ENCODE measurements at places on chromosomes 2 and 18.

DNA sequence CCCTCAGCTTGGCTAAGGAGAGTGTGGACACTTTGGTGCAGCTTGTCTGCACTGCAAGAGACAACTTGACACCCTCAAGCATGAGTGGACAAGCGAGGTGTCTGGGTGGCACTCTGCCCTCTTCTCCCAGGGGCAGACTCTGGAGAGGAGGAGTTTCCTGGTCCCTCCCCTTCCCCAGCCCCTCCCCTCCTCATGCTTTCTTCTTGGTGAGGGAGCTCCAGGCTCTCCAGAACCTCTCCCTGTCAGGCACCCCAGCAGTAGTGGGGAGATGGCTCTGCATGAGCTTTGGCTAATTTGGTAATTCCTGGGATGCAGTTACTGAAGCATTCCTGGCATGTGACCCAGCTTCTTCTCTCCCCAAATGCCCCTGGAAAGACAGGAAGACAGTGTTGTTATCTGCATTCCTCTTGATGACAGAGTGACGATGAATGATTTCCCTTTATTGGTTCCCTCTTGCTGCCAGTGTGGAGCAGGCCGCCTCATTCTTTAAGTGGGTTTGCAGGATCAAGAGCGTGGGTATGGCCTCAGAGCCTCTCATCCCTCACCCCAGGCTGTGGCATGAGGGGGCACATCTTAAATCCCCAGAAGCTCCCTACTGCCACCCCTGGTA is 89.2 kb downstream of the STPG4 start:
- DNase-seq, result no peak

DNA sequence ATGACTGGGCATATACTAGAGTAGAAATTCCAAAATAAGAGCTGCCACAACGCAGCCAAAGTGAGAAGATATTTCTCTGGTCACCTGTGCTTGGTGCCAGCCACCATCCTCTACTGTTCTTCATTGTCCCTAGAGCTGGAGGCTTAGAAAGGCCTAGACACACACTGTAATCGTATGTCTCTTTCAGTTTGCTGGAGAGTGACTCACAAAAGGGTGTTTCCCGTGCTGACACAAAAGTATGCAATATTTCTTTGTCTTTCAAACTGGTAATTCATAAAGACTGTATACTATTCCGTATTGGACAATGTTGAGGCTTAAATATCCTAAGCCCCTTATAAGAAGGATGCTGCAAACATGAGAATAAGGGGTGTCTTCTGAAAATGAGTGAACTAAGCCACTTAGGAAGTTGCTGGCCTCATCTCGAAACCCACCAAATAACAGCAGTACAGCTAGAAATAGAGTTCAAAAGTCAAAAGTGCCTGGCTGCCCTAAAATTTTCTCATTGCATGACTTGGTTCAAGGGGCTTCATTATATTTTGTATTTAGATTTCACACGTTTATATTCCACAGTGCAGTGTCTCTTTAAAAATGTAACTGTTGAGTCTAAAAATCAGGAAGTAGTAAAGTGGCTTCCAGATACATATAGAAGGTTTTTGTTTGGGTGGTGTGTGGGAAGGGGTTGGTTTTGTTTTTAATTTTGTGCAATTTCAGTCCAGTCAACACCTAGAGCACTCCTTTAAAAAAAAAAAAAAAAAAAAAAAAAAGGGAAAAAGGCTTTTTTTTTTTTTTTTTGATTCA is 601.1 kb downstream of the ARHGAP15 start:
- DNase-seq, result no peak

DNA sequence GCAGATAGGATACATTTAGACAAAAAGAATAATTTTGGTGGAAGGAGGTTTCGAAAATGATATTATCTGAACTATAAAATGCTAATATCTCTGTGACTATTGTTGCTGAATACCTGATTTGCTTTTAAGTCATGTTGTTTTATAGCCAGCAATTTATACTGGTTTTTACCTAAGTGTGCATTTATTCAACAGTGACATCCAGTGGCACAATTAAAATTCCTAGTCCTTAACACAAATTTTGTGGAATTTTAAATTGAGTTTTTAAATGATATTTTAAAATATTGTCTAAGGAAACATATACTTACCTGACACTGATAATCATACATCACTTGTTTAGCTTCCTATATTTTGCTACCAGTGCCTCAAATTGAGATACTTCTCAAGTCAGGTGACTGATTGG is 144.8 kb downstream of the ARHGAP28 start:
- DNase-seq, result no peak

GRCh38 chr2:168538133-168538532 is 82.1 kb downstream of the CERS6 start:
- no peak for DNase-seq

DNA sequence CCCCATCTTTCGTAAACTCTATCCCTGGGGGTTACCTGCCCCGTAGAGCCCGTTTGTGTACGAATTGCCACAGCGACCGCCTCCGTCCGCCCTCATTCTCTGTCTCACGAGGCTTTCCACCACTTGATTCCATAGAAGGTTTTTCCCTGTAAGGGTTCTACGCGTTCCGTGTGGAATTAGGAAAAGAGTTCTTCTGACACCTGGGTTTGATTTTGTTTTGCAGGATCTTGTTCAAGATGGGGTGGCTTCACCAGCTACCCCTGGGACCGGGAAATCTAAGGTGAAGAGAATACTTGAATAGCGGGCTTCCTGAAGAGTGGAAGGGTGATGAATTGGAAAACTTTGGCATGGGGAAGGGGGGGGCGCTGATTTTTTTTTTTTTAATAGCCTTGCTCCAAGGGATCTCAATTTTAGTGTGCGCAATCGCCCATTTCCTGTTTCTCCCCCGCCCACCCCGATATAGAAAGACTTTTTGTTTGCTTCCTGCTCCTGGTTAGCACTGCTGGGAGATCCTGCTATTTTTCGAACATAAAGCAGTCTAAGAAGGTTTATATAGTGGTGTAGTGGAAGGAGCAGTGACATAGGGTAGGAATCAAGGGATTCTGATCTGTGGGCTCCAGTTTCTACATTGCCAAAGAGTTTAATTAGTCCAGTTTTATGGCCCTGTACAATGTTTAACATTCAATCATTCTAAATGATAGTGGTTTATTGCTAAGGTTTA is 564 bp downstream of the GCC2 start:
- peak; percentile 26 for DNase-seq

GRCh38 chr2:190583507-190584337 is 49.2 kb upstream of the NEMP2 start:
- DNase-seq, result no peak

- no peak for DNase-seq
These were observed 141.2 kb upstream of the TACR1 start for GRCh38 chr2:75340560-75340959.

DNA sequence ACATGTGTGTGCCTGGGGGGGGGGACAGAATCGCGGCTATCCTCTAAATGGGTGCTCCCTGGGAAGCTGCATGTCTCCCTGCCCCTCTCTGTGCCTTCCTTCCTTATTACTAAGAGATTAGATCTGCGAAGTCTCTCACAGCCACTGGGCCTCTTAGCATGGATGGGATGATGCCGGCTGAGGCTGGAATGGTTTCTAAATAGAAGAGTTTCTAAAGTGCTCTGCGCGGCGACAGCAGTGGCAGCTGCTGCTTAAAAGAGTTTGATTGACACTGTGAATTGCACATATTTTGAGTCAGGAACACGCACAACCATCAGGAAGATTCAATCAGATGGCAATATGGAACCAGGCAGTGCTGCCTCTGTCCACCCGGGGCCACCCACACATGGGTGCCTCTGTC is 163.8 kb downstream of the CLIP4 start:
- no peak for DNase-seq

- DNase-seq, result no peak
These were observed 138.1 kb upstream of the CHAC2 start for GRCh38 chr2:53629501-53629900.

- no peak for DNase-seq
These were observed 877.9 kb upstream of the TMEFF2 start for GRCh38 chr2:193072647-193073046.

DNA sequence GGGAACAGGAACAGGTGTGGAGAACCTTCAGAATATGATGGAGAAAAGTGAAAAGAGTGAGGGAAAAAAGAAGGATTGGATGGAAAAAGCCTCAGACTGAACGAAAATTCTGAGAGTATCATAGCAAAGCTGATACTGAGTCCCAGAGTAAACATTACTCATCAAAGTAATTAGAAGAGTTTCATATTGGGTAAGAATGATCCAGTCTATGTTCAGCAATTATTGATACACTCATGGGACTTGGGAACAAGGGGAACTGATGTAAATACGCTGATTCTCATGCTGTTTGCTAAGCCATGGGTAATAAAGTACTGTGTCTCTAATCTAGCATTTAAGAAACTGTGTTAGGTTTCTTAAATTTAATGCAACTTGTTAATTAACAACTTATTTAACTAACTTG is 219.9 kb upstream of the NOL4 start:
- no peak for DNase-seq

DNA sequence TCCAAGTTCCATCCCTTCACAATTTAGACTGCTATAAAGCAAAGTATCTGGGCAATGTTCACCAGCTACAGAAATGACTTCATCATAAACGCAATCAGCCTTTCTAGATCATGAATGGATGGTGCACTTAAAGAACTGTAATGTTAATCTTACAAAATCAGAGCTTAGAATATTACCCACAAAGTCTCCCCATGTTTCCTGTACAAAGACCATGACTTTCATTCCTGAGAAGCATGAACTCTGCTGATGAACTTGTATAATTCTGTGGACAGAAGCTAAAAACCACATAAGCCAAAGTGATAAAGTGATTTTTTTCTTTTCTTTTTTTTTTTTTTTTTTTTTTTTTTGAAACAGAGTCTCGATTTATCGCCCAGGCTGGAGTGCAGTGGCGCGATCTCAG is 53.3 kb downstream of the C1D start:
- no peak for DNase-seq

DNA sequence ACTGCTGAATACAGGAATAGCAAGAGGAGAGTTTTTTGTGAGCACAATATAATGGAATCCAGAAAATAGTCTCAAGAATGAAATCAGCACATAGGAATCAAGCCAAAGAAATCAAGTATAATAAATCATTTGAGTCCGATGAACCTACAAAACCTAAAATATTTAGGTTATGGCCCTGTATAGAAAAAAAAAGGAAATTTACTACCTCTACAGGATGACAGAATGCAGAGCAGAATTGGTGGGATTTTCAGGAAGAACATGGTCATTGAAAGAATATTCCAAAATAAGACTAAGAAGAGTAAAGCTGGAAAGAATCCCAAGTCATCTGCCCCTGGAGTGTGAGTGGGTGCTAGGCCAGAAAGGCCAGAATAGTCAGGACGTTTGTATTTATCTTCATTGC is 1041.2 kb upstream of the CDH2 start:
- no peak for DNase-seq

- DNase-seq, result no peak
These were observed 16.0 kb upstream of the MSGN1 start for GRCh38 chr2:17800219-17800618.

DNA sequence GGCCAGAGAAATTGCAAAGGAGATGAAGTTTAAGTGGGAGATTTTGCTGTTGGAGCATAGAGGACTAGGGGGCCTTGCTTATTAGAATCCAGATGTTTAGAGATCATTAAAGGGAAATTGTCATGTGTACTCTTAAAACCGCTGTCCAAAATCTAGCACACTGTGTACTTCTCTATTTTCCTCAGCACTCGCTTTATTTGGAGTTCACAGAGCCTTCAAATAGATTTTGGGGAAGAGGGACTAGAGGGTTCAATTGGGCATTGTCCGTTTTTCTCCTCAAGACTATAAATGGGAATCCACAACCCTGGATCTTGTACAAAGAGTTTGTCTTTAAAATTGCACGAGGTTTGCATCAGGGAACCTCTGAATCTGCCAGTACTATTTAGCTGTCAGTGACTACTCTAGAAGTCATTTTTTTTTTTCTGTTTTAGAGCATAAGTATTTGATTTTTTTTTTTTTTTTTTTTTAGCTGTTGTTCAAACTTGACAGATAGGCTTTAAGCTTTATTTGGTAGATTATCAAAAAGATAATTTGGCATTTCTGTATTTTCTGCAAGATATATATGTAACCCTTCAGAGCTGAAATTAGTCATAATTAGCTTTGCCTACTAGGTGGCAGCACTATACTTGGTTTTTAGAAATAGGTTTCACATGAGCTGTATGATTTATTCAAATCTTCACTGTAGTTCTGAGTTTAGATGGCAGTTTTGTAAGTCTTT is 14.2 kb downstream of the PMS1 start:
- DNase-seq, result no peak

DNA sequence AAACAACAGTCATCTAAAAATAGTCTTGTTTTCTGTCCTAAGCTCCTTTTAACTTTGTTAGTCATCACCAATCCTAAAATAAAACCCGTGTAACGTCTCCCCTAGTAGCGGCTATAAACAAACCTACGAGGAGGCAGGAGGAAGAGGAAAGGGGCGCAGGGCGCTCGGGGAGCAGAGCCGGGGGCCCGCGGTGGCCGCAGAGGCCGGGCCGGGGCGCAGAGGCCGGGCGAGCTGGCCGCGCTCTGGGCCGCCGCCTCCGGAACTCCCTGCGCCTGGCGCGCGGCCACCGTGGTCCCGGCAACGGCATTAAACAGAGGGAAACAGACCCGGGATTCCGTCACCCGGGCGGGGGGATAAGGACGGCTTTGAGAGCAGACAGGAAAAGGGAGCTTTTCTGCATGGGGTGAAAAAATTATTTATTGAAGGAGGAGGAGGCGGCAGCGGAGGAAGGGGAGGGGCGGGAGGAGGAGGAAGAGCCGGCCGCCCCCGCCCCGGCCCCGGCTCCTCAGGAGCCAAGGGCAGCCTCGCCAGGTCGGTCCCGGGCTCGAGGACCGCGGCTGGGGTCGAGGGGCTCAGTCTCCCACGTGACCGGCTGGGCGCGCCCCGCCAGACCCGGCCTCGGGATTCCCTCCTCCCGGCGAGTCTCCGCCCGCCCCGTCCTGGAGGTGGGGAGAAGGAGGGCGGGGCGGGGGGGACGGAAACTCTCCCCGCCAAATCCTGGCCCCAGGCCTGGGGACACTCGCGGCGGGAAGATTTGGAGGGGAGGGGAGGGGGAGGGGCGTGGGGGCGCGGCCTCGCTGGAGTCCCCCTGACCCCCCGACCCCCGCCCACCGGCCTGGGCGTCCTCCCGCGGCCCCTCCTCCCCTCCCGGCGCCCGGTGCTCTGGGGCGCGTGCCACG is 1.8 kb upstream of the NFATC1 start:
- peak; percentile 35 for DNase-seq

- DNase-seq, result no peak
These were observed 30.4 kb downstream of the BMPR2 start for GRCh38 chr2:202406445-202406978.

DNA sequence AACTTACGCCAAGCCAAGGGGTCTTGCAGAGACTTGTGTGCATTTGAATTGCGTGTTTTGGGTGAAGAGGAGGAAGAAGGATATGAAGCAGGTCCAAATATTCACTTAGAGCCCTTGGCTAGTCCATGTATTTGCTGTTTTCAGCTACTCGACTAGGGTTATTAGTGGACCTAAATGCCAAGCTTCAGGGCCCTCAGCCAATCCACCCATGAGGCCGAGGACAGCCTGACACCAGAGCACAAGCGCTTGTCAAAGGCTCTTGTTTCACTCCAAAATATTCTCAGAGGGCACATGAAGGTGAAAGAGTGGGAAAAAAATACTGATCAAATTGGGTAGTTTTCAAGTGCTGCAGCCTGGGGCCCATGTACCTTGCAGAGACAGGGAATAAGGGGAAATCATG is 174.8 kb upstream of the ACAA2 start:
- DNase-seq, result no peak

DNA sequence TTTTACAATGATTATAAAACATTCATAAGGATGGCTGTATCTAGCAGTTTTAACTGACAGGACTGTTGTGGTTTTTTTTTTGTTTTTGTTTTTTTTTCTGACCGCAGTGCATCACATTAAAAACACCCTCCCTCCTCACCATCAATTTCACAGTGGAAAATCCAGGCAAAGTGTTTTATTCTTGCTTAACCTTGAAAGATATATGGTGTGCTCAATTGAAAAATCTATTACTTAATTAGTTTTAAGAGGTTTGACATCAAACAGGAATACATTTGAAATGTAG is 250.7 kb downstream of the DLGAP1 start:
- DNase-seq, result no peak

All from stimulated activated CD4-positive, alpha-beta T cell treated with anti-CD3 and anti-CD28 coated beads, Interleukin-12 subunit alpha, Interleukin-12 subunit beta, amount 100 ng/mL, for 24 hours (primary cell).